Thoracic aorta endothelial cell (primary cell): ENCODE measurements at places on chromosomes 3 and 15. TPM values are rescaled to one million over a fixed set of nuclear protein-coding genes. Genes with fewer than 3 reads are reported as not detected.

PDZRN3 gene
- total RNA-seq: 0.07 TPM in 1 of 2 replicates, not detected in the other

HHATL gene
- not detected in 2 replicates for total RNA-seq

GABRA5 gene
- not detected in 2 replicates for total RNA-seq

CNOT10 gene
- total RNA-seq: 31.4 and 33.4 TPM in 2 replicates

TMOD2 gene
- total RNA-seq: 6.0 and 9.8 TPM in 2 replicates

CRYGS gene
- 1.7 and 2.1 TPM in 2 replicates for total RNA-seq

RHOV gene
- total RNA-seq: not detected in 2 replicates

MAP4 gene
- 160 and 190 TPM in 2 replicates for total RNA-seq

SLC28A2 gene
- not detected in 2 replicates for total RNA-seq
